ENCODE measurements at places on chromosomes 4 and X. TPM values are rescaled to one million over a fixed set of nuclear protein-coding genes. Genes with fewer than 3 reads are reported as not detected.
A peak's percentile ranks its signal among the peaks of the same experiment; 100 is the strongest.

DNA sequence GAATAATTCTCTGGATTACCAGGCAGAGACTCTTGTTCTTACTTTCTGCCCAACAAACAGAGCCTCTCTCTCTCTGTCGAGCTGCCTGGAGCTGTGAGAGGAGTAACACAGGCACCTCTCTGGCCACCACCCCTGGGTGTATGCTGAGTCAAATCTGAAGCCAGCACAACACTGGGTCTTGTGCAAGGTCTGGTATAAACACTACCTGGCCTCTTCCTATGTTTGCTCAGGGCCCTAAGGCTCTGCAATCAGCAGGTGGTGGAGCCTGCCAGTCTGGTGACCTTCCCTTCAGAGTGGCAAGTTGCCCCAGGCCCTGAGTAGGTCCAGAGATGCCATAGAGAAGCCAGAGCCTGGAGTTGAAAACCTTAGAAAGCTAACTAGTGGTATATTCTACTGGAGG is 139.9 kb downstream of the CPXCR1 start:
- no peak for DNase-seq

GRCh38 chr4:2634014-2634413 is 97.6 kb downstream of the FAM193A start:
- DNase-seq, result no peak

GRCh38 chrX:100674705-100675104 is 30.7 kb downstream of the SRPX2 start:
- DNase-seq, result no peak

GRCh38 chr4:69330345-69331047 is 50.2 kb downstream of the UGT2B28 start:
- DNase-seq, result no peak

DNA sequence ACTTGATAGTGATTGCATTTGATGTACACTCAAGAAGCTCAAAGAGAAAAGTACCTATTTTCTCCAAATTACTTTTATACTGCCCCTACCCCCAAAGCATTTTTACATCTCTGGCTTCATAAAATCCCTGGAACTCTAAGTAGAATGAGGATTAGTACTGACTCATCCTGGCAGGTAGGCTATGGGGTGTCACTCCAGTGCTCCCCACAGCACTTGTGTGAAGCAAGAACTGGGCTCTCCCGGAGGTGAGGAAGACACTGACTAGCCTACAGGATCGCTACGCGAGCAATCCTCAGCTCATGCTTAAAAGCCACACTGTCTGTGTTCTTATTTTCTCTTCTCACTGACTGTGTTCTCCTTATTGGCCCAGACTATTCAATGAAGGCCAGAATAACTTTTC is 90.4 kb upstream of the NDP start:
- DNase-seq, result peak; percentile 42

- no peak for DNase-seq
Measured at GRCh38 chr4:150212927-150213326, 134.7 kb downstream of the DCLK2 start.

- no peak for DNase-seq
Measured at GRCh38 chr4:184938871-184939270, 79.4 kb upstream of the HELT start.

DNA sequence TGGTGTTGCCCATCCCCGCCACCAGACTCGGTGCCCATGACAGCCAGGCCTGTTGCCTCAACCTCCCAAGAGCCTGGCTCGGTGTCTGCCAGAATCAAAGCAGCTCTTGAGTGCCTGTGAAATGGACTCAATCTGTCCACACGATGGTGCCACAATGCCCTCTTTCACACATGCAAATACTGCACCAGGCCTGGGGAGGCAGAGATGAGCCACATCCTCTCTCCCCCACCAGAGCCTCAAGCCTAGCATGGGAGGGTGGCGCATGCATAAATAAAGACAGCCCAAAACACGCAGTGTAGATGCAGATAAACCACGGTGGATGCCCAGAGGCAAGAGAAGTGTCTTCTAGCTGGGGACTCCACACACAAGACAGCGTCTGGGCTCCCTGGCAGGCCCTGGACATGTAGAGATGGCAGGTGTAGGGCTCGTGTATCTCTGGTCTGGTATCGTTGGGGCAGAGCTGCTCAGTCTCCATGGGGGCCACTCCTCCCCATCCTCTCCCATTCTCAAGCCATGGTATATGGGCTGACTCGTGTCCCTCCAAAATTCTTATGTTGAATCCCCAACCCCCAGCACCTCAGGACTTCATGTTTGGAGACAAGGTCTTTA is 65.6 kb downstream of the JAKMIP1 start:
- DNase-seq, result peak; percentile 8

GRCh38 chrX:72270316-72270866 is 6.7 kb downstream of the RPS4X start:
- no peak for DNase-seq

GRCh38 chr4:115596265-115597001 is 483.0 kb upstream of the NDST4 start:
- no peak for DNase-seq

GRCh38 chrX:49840679-49841078 is 11.6 kb downstream of the PAGE4 start:
- DNase-seq, result peak; percentile 85

DNA sequence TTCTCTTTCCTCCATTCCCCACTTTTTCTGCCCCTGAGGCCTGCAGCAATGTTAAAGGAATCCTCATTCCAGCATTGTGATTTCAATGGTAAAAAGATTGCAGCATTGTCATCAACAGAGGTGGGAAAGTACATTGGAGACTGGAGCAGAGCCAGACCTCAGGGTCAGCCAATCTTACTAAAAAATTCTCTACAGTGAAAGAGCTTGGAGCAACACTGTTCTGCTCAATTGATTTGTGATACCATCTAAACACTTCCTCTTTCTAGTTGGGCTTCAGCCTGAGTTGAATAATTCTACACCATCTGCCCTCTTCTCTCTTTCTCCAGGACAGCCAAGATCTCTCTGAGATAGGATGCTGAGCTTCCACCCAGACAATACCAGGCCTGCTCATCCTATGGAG is 176.5 kb downstream of the AR start:
- peak; percentile 3 for DNase-seq

DNA sequence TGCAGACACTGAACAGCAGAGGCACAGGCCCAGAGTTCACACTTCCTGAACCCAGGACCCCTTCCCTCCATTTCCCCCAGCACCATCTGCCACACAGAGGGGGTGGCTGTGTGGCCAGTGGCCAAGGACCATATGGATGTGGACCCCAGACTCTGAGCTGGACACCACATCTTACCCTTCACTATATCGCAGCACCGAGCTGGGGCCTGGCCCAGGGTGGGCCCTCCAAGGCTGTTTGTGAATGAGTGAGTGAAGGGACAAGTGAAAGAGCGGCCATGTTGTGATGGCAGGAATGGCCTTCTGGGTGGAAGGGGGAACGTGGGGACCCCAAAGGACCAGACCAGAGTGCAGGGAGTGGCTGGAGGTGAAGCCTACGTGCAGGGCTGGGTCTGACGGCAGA is 248.6 kb downstream of the AFAP1 start:
- no peak for DNase-seq

DNA sequence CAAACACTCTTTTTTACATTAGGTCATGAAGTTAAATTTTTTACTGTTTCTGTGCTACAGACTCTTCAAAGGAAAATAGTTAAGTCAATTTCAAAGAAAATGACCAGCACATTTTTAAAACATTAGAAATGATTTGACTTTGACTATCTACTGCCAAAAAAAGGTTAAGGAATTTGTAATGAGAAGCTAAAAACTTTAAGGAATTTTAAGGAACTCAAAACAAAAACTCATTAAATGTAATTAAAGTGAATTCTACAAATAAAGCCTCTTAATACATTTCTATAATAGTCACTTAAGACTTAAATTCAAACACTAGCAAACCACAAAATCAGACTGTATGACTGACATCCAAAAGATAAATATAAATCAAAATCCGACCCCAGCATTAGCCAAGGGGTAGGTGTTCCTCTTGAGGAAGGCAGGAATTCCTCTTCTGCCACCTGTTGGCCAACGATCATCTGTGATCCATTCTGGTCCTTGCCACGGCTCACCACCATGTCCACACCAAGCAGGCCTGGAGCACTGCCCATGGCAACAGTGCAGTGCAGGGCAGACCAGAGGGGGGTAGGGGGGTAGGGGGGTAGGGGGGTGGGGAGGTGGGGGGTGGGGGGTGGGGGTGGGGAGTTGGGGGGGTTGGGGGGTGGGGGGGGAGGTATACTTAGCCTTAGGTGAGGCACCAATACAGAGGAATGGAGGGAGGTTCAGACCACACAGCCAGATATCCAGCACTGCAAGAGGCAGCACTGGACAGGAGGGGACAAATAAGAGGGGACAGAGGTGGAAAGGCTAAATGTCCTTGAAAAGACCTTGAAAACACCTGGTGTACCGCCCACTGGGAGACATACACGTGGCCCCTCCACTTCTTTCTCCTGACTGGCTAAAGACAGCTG is 287.4 kb downstream of the CHIC1 start:
- peak; percentile 51 for DNase-seq

The TRIM75 gene
- not detected for total RNA-seq

The SATL1 gene
- not detected for total RNA-seq

The SLITRK4 gene
- total RNA-seq, result not detected

The PARM1 gene
- total RNA-seq, result 0.22 TPM

The BEX5 gene
- 1.4 TPM for total RNA-seq

The PCSK1N gene
- total RNA-seq, result 4.1 TPM

The ZAR1 gene
- not detected for total RNA-seq

The MAGEB1 gene
- not detected for total RNA-seq

The TCEAL5 gene
- total RNA-seq, result not detected

The OTC gene
- not detected for total RNA-seq
